ENCODE measurements at places on chromosomes 1 and 21.

DNA sequence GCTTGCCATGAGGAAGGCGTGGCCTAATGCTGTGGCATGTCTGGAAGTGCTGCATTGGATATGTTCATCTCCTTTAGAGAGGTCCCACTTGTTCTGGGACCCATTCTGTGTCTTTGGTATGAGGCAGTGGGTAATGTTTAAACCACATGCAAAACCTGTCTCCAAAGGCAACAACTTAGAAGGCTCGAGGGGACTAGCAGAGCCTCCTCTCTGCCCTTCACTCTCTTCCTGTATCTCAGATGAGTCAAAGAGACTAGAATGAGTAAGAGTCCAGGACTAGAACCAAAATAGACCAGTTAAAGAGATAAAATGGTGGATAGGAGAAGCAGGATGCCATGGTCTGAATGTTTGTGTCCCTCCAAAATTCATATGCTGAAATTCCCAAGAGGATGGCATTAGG is 220.8 kb upstream of the KIAA0040 start:
- DNase-seq: no peak

- no peak for DNase-seq
Measured at GRCh38 chr1:173549813-173550212, 53.1 kb downstream of the SLC9C2 start.

DNA sequence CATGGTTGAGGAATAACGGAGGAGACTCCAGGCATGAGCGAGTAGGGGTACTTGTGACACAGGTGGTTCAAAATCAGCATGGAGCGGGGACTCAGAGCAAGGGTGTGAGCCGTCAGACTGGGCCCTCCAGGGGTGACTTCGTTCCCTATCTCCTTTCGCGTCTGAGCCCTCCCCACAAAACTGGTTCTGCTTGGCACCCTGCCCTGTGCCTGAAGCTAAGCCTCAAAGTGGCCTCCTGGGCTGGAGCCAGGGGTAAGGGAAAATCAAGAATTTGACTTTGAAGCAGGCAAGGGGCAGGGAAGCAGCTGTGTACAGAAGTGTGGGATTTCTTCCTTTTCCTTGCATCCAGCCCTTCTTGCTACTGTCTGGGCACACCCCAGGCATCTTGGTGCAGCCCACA is 331.5 kb upstream of the AJAP1 start:
- DNase-seq: no peak

DNA sequence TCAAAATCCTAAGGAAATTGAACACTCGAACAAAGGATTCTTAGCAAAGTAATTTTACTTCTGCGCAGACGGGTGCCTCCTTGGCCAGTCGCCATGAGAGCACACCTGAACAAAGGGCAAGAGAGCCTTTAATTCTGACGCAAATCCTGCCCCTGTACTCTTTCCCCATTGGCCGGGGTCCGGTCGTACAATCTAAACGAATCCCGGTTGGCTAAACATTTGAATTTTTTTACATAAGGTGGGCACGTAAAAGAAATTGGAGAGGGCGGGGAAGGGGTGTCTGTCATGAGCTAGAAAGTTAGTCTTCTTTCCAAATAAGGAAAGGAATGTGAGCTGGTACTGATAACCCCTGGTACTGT is 8.2 kb upstream of the IL22RA1 start:
- DNase-seq: no peak

- DNase-seq: no peak
Measured at GRCh38 chr1:116971258-116971860, 30.2 kb upstream of the CD101 start.

- DNase-seq: no peak
Measured at GRCh38 chr1:181778640-181779260, 282.8 kb downstream of the ZNF648 start.

Measured in substantia nigra (tissue), 51 donors.